BJ (cell line): ENCODE measurements at places on chromosomes 3 and 15.
A peak's percentile ranks its signal among the peaks of the same experiment; 100 is the strongest.

DNA sequence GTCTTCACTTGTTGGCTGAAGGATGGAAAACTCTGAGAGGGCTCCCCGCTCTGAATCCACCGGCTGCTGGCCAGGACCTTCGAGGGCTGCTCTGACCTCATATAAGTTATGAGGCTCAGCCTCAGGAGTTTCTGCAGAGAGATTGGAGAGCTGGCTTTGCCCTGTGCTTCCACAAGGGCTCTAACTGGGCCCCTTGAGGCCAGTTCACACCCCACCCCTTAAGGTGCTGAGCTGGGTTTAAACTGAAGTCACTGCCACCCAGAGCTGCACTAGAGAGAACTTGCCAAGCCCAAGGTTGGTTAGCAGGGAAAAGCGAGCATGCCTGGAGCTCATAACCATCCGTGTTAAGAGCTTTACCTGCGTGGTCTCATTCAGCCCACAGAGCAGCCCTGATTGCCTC is 2.8 kb upstream of the CCDC33 start:
- no peak for DNase-seq

DNA sequence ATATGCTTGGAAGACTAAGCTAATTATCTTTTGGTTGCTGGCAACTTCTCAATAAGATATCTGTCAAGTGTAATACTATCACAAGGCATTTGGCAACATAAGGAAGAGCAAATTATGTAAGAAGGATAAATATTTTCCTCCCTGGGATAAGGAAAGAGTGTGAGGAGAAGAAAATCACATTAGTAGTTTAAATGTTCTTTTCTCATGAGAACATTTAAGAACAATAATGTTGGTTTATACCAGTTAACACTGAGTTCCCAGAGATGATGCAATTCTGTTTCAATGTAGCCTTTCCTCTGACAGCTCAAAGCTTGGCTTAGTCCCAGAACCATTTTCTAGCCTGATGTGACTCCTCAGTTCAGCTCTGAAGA is 66.1 kb upstream of the NPHP3 start:
- DNase-seq: peak; percentile 87

DNA sequence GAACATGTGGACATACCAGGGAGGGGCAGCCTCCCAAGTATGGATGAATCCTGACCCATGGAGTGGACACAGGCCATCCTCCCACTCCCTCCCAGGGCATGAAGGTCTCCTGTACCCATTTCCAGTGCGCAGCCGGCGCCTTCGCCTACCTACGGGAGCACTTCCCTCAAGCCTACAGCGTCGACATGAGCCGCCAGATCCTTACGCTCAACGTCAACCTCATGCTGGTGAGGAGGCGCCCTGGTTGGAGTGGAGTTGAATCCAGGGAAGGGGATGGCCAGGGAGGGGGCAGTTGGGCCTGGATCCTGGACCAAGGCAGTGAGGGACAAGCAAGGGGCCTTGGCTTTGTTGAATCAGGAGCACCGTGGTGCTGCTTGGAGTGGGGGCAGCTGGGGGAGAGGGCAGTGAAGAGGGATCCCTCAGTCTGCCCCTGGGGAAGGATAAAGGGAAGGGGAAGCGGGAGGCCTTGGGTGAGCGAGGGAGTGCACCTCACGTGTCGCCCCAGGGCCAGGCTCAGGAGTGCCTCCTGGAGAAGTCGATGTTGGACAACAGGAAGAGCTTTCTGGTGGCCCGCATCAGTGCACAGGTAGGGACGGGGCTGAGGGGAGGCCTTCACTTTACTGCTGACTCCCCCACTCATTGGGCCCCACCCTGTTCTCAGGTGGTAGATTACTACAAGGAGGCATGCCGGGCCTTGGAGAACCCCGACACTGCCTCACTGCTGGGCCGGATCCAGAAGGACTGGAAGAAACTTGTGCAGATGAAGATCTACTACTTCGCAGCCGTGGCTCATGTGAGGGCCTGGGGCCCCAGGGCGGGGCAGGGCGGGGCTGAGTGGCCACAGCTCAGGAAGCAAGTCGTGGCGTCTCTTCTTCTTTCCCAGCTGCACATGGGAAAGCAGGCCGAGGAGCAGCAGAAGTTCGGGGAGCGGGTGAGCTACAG is 25.3 kb downstream of the PTPN23 start:
- no peak for DNase-seq

- peak; percentile 90 for DNase-seq
These were observed 32.8 kb upstream of the MFSD1 start for GRCh38 chr3:158768881-158769543.

- no peak for DNase-seq
These were observed 287.7 kb downstream of the ZNF385D start for GRCh38 chr3:21463319-21463718.

GRCh38 chr3:183529717-183530116 is 25.8 kb downstream of the KLHL6 start:
- no peak for DNase-seq

GRCh38 chr15:75025107-75025506 is 1.7 kb downstream of the PPCDC start:
- DNase-seq: no peak

DNA sequence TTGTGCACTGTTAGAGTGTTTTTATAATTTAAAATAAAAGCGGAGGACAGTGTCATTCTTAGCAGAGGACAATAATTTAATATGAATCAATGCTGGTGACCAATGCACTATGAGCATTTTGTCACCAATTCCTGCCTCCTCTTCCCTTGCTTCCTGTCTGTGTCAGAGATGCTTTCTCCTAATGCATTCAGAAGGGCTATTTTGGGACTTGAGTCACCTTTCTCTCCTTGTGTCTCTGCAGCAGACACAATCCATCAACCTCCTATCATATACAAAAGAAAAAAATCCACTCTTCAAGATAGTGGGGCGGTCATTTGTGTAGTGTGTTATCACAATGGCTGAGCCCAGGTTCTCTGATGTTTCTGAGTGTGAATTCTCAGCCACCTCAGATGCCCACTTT is 191.9 kb upstream of the VEPH1 start:
- no peak for DNase-seq

- DNase-seq: no peak
These were observed 193.9 kb downstream of the DIPK2A start for GRCh38 chr3:144165482-144165881.

DNA sequence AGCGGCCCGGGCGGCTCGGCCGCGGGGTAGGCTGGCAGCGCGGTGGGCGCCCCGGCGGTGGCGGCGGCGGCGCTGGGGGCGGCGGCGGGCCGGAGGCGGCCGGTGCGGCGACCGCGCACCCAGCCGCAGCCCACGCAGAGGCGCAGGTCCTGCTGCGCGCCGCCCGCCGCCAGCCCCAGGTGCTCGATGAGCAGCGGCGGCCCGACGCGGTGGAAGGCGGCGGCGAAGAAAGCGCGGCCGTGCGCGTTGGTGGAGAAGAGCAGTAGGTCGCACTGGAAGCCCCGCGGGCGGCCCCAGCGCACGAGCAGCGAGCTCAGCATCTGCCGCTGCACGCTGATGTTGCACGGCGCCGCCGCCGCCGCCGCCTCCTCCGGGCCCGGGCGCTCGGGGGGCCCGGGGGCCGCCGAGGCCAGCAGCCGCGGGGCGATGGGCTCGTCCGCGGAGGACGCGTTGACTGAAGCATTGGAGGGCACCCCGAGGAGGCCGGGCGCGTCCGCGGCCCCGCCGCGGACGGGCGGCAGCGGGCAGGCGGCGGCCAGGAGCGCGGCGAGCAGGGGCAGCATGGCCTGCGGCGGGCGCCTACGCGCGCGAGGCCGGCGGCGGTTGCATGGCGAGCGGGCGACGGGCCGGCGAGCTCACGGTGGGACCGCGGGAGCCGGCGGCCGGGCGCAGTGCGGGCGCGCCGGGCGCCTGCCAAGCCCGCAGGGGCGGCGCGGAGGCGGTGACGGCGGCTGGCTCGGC is 452 bp downstream of the TMEM158 start:
- DNase-seq: no peak

DNA sequence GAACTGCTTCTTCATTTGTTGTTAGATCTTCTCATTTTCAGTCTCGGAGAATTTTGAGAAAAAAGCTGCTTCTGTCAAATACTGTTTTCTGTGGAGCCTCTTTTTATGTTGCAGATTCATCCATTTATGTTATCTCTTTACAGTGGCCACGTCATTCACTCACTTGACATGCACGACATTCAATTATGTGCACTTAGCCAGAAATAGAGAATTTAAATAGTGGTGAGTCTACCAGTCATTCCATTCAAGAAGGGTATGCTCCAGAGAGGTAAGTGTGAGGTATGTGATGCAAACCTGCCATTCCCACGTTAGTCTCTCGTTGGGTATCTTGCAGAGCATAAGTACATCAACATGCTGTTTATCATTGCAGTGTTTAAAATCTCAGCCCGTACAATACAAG is 9.8 kb downstream of the ARPP19 start:
- no peak for DNase-seq

- DNase-seq: no peak
These were observed 128.9 kb downstream of the LPP start for GRCh38 chr3:188282871-188283270.

DNA sequence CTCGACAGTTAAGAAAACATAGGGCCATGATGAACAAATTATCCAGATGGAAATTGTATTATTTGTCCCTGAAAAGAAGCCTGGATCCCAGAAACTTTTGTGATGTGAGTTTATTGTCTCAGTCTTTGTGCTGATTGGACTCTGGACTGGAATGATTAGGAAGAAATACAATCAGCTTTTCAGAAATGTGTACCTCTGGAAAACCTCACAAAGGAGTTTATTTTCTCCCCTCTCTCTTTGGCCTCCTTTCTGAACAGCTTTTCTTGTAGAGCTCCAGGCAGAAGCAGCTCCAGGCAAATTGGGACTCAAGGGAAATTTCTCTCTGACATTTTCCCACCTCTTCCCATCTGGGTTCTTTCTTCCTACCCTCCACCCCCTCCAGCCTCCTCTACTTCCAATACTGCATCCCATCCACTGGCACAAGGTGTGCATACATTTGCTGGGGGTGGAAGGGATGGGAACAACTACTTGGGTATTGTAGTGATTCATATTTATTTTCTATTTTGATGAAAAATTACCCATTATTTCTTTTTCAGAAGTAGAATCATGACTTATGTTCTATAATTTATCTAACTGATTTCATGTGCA is 119.7 kb downstream of the CD47 start:
- no peak for DNase-seq

DNA sequence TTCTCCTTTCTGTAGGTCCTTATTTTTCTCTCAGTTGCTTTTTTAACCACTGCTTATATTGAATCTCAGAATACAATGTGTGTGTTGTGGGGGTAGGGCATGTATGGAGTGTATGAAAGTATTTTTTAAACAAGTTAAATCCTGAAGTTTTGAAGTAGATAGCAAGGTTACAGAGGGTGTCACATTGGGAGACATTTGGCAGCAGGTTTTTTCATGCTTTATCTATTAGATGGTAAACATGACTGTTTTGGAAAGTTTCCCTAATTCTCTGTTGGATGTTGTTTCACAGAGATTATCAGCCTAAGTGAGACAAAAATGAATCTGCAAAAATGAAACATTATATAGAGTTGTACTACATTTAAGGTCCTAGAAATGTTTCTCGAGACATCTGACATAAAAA is 190.6 kb upstream of the ARPP21 start:
- DNase-seq: no peak

GRCh38 chr3:152444029-152444641 is 175.4 kb downstream of the MBNL1 start:
- peak; percentile 21 for DNase-seq

DNA sequence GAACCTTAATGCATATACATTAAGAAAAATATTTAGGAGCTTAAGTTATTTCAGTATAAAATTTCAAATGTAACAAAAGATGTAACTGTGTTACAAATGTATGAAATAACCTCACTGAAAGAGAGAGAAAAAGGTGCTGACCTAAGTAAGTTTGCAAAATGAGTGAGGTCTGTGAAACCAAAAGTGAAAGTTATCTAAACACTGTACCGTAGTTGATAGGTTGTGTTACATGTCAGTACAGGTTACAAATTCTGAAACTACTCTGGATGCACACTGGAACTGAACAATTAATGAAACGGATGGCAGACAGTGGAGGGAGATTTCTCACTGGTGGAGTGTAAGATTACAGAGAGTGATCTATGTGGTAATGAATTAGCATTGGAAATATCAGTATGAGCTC is 420.7 kb downstream of the ZNF385D start:
- DNase-seq: no peak

DNA sequence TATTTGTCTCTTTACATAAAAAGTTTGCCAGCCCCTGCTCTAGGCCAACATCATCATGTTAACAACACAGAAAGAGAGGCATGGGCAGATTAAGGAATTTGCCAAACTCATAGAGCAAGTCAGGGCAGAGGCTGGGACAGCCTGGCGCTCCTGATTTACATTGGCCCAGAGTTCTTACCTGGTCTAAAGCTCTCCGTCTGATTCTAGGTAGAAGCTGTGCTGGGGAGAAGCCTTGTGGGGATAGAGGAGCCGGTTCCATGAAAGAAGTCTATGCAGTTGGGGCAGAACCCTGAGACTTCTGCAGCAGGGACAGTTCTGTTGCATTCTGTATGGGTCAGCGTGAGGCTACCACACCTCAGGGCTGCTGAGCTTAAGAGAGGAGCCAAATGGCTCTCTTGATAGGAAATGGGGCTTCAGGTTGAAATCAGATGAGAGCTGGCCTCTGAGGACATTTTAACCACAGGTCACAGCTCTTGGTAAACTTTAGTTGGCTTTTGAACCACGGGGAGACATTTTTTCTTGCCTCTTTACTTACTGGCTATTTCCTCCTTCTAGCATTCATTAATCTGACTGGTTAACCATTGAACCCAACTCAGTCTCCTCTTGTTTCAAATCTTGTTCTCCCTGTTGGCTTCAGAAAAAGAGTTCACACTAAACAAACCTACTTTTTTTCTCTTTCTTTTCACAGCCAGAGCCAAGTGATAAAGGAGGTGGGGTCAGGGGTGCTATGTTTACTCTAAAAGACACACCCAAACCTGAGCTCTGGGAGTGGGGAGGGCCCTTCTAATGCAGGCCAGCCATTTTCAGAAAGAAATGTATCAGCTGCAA is 250.7 kb downstream of the OPA1 start:
- no peak for DNase-seq

GRCh38 chr3:113174304-113174703 is 37.1 kb upstream of the BOC start:
- no peak for DNase-seq

DNA sequence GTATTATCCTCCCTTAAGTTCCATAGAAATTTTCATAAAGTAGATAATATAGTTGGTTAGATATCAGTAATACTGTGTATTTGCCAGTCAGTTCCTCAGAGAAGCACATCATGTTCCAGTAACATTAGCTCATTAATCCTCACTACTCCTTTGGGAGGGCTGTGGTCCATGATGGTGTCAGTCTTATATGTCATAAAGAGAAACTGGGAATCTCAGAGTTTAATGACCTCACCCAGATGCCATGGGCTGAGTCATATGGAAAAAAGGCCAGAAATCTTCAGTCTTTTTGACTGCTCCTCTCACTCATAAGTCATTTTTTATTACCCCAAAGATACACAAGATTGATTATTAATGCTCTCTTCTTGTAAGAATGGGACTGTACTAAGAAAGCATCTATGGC is 188.6 kb downstream of the CHL1 start:
- DNase-seq: no peak

GRCh38 chr3:197730200-197730599 is 6.5 kb downstream of the RUBCN start:
- peak; percentile 52 for DNase-seq

DNA sequence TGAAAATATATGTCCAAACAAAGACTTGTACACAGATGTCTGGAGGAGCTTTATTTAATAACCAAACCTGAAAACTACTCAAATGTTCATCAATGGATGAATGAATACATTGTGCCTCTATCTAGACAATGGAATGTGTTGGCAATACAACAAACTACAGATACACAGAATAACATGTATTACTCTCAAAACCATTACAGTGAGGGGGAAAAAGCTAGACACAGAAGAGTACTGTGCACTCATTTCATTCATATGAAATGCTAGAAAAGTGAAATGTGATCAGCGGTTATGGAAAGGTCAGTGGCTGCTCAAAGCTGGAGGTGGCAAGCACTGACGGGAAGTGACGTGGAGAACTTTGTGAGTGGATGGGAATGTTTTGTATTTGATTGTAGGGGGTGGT is 13.2 kb downstream of the STOML1 start:
- DNase-seq: no peak
